ENCODE measurements at places on chromosomes 4 and X.

DNA sequence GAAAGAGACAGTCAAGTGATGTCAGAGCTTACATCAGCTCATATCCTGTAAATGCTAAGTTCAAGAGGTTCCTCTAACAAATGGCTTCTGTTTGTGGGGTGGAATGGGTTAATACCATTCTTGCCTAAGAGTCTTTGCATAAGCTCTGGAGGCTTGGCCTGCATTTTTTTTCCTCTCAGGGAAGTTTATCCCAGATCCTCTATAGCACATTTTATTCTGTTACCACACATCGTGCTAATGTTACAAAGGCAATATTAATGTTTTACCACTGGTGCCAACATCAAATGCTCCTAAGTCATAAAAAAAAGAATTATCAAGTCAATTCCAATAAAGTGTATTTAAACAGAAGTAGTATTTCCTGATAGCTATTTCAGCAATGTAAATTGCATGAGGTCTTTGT is 2.9 kb upstream of the ADH6 start:
- no peak for DNase-seq

- DNase-seq: no peak
These were observed 73.5 kb downstream of the MOSPD2 start for GRCh38 chrX:14946606-14947155.

GRCh38 chr4:151641167-151641566 is 119.6 kb downstream of the GATB start:
- no peak for DNase-seq

- no peak for DNase-seq
These were observed 107.2 kb downstream of the ATP11C start for GRCh38 chrX:139825618-139826017.

DNA sequence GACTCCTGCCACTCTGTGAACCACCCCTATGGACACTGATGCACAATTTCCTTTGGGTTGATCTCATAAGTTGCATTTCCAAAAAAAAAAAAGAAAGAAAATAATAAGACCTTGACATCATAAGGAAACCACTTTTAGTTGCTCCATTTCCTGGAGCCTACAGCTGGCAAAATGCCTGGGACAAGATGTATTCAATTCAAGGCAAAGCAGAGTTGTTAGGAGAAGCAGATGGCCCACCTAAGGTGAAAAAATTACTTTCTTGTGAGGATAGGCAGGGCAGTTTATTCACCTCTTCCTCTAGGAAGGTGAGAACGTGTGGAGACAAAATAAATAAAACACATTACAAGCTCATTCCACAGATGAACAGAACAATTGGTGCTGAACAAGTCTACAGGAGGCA is 14.1 kb upstream of the SCRG1 start:
- DNase-seq: no peak

DNA sequence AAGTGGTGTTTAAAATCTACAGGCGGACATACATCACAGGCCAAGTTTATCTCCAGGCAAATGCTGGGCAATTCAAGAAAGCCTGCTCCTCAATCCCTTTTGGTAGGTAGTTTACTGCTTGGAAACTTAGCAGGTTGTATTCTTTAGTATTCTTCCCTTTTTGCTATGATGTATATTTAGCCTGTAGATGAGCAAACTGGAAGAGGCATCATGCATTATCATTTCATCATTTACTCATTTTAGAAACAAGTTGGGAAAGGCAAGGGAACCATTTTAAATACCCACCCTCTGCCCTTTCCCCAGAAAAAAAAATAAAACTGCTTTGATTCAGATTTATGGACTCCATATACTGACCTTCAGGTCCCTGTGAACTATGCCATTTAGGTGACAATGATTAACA is 213.2 kb downstream of the CAMK2D start:
- DNase-seq: no peak

DNA sequence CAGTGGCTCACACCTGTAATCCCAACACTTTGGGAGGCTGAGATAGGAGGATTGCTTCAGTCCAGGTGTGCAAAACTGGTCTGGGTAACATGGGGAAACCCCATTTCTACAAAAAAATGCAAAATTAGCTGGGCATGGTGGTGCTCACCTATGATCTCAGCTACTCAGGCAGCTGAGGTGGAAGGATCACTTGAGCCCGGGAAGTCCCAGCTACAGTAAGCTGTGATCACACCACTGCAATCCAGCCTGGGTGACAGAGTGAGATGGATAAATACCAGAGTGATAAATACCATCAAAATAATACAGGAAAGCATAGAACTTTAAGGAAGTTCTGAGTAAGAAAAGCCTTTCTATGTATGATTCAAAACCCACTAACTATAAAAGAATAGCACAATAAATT is 52.8 kb downstream of the LRBA start:
- peak; percentile 44 for DNase-seq

- DNase-seq: no peak
These were observed 33.4 kb downstream of the AKAP4 start for GRCh38 chrX:50167366-50167765.

- DNase-seq: no peak
These were observed 183.6 kb upstream of the ARSJ start for GRCh38 chr4:114163051-114163450.

- DNase-seq: no peak
These were observed 47.1 kb downstream of the PPP2R2C start for GRCh38 chr4:6425336-6425735.

GRCh38 chrX:78476701-78477100 is 149.3 kb upstream of the CYSLTR1 start:
- DNase-seq: no peak

GRCh38 chr4:123554801-123555232 is 158.2 kb downstream of the SPRY1 start:
- no peak for DNase-seq

DNA sequence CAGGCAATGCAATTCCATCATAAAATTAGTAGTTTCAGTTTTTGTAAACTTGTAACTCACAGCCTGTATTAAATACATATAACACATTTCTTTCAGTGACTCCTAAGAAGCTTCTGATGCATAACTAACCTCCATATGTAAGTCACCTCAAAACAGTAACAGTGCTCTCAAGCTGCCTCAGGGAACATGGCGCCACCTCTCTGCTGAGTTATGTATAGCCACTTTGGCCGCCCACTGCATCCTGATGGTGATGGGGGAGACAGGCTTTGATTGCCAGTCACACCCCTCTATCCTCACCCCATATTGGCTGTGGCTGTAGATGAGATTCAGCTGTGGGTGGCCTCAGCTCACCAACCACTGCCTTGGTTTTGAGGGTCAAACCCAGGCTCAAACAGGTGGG is 54.3 kb downstream of the LRBA start:
- peak; percentile 21 for DNase-seq
